ENCODE measurements at places on chromosomes 2 and 18.

DNA sequence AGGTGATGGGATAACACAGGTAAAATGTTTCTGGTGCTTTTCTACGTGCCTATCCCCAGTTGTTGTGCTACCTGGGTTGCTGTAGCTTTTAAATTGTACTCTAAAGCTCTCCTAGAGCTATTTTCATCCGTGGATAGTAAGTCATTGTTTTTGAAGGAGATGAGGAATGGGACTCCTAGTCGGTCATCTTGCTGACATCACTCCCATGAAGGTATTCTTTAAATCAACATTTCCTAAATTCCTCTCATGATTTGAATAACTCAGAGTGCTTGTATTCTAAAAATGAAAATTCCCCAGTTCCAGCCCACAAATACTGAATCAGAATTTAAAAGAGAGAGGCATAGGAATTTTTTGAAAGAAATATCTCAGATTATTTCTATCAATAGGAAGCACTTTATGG is 44.3 kb downstream of the CCDC148 start:
- no peak for DNase-seq

GRCh38 chr2:102233132-102233884 is 46.5 kb downstream of the IL1RL2 start:
- no peak for DNase-seq

- DNase-seq, result no peak
Measured at GRCh38 chr18:24104486-24104885, 34.4 kb upstream of the CABYR start.

DNA sequence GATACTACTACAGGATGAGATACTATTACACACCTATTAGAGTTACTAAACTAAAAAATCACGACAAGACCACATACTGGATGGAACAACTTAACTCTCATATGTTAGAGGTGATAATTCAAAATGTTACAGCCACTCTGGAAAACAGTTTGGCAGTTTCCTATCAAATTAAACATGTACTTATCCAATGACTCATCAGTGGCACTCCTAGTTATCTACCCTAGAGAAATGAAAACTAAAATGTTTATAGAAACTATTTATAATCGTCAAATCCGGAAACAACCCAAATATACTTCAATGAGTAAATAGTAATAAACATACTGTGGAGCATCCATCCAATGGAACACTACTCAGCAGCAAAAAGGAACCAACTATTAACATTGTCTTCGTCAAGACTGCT is 137.0 kb upstream of the RBBP8 start:
- DNase-seq, result no peak

DNA sequence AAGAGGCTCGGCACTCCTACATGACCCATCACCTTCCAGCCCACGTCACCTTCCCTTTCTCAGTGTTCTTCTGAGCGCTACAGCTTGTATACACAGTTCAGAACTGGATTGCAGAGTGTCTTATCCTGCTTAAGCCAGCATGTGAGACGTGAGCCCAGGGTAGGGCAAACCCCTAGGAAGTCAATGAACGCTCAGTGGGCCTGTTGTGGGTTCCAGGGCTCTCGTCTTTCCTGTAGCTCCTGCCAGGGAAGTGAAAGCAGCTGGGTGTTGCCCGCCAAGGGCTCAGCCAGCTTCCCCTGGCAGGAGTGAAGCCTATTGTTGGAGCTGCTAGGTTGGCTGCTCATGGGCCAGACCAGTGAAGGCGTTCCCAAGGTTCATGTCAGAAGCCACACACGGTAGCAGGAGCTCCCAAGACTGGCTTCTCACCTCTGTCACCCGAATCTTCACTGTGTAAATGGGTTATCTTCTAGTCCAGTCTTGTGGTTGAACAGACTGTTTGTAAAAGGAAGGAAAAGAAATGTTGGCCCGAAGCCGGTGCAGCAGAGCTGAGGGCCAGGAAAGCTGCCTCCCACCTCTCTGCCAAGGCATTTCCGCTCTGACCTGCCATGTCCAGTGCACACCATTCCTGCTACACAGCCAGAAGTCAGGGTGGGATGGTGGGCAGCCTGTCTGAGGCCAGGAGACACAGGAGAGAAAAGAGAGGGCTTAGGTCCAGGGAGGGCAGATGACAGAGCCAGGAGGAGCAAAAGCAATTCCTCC is 69.6 kb upstream of the RMDN2 start:
- DNase-seq, result no peak

DNA sequence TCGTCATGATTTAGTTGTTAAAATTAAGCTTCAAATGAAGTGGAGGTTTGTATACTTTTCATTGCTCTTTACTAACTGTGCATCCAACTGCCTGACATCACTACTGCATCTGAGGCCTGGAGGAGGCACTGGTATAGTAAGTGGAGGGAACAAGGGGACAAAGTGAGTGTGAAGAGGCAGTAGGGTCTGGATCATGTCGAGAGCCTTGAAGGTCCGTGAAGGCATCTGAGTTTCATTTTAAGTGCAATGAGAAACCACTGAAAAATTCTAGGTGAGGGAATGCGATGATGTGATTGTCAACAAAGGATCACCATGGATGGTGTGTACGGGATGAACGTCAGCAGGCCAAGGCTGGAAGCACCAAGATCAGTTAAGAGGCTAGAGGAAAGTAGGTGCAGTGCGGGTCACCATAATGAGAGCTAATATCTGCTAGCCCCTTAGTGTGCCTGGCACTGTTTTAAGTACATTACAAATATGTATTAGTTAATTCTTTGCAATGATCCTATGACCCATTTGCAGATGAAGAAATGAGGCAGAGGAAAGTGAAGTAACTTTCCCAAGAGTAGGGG is 96.1 kb downstream of the CABYR start:
- no peak for DNase-seq

DNA sequence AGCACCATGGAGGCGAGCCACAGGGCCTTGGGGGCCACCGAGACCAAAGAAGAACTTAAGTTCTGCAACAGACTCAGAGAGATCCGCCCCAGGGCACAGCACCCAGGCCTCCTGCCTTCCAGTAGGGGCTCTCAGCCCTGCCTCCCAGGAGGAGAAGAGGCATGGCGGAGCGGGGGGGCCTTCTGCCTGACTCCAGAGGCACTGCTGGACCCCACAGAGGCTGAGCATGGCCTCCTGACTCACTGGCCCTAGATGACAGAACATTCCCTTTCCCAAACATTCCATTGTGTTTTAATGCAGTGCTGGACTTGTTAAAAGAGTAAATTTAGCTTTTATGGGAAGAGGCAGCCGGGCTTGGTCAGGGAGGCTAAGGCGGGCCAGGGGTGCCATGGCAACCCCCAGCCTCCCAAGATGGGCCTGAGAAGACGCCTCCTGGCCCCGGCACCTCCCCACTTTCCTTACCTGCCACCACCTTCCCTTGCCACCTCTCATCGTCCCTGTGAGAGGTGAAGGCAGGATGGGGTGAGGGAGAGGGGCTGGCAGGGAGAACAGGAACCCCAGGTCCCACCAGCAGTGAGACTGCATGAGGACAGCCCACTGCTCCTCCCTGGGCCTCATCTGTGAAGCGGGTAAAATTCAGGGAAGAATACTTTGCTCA is 65.4 kb downstream of the SMAD7 start:
- DNase-seq, result no peak

GRCh38 chr18:76426737-76427305 is 68.2 kb downstream of the ZNF516 start:
- no peak for DNase-seq

GRCh38 chr2:61926531-61927477 is 21.3 kb downstream of the COMMD1 start:
- DNase-seq, result no peak

GRCh38 chr2:12918835-12919445 is 202.2 kb downstream of the TRIB2 start:
- no peak for DNase-seq

DNA sequence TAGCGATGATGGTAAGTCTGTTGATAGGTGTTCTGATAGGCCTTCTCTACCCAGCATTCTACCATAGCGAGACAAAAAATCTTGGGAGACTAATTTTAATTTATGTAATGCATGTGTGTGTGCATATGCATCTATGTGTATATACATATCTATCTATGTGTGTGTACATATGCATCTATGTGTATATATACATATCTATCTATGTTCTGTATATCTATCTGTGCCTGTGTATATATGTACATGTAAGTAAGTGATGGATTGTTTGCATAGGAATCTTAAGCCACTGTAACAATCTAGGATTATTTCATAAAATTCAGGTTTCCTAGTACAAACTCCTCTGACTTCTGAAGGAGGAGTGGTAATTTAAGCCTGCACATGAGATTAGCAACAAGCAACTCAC is 197.2 kb upstream of the PXDN start:
- no peak for DNase-seq

DNA sequence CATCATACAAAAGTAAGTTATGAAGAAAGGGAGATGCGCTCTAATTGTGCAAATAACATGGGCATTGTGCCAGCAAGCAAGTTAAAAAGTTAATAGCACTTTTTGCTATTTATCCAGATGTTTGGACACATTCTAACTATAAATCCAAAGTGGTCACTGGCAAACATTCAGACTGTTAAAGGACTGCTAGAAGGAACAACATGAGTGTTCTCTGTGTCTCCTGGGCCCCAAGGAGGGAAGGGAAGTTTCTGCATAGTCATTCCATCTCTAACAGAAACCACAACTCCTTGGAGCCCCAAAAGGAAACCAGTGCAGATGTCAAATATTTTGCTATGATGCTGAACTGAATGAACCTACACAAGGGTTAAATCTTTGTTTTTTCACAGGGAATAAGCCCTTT is 213.3 kb upstream of the HNRNPA3 start:
- no peak for DNase-seq

DNA sequence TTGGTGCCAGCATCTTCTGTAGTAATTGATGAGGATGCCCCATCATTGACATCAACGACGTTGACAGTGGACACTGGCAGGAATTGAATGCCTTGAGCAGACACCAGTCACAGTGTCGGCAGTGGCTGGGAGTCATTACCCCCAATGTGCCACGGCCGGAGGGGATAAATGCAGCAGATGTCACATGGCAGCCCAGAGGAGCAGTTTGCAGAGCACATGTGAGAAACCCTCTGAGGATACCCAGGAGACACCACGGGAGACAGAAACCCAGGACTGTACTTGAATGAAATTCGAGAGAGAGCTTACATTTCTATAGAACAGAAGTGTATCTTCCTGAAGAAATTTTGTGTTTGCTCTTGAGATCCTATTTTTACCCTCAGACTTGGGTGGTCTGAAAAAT is 409.1 kb upstream of the TNP1 start:
- DNase-seq, result no peak

DNA sequence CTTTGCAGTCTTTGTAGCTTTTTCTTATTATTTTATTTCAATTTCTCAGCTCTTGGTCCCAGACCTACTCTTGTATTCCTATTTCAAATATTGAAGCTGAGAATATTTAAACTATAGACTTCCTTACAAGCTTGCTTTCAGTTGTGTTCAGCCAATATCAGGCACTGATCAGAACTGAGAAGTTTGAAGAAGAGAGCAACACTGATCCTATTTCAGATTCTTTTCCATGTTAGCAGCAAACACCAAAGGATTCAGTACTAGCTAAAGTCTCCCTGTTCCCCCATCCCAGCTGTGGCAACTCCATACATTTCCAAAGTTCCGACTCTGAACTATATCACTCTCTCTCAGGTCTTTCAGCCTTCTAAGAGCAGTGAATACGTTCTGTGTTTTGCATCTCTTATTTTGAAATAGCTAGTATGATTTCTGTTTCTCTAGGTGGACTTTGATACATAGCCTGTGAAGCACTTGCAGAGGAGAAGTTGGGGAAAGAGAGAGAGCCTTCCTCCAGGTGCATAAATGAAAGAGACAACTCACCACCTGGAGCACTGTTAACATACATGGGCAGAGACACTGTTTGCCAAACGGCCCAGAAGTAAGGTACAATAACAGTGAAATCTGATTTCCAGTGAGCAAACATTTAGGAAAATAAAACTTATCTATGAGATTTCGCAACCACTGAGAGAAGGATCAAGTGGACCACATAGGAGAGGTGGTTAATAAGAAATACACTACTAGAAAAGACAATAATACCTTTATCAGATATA is 135.0 kb upstream of the ZNF804A start:
- no peak for DNase-seq

DNA sequence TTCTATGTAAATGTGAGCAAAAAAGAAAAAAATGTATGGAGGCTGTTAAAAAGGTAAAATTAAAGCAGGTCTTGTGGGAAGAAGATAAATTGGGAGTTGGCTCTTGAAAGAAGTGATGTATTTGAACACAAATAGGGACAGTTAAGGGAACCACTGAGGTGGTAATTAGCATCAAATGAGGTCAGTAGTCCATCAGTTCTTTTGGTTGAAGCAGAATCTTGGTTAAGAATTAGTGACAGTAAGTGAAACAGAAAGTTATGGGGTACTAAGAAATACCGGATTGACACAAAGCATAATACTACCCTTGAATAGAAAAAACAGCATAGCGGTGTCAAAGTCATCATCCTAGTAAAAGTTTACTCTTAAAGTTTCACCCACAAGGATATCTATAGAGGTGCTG is 352.6 kb upstream of the VRK2 start:
- DNase-seq, result no peak

GRCh38 chr2:98795891-98796676 is 65.2 kb upstream of the MGAT4A start:
- DNase-seq, result no peak

DNA sequence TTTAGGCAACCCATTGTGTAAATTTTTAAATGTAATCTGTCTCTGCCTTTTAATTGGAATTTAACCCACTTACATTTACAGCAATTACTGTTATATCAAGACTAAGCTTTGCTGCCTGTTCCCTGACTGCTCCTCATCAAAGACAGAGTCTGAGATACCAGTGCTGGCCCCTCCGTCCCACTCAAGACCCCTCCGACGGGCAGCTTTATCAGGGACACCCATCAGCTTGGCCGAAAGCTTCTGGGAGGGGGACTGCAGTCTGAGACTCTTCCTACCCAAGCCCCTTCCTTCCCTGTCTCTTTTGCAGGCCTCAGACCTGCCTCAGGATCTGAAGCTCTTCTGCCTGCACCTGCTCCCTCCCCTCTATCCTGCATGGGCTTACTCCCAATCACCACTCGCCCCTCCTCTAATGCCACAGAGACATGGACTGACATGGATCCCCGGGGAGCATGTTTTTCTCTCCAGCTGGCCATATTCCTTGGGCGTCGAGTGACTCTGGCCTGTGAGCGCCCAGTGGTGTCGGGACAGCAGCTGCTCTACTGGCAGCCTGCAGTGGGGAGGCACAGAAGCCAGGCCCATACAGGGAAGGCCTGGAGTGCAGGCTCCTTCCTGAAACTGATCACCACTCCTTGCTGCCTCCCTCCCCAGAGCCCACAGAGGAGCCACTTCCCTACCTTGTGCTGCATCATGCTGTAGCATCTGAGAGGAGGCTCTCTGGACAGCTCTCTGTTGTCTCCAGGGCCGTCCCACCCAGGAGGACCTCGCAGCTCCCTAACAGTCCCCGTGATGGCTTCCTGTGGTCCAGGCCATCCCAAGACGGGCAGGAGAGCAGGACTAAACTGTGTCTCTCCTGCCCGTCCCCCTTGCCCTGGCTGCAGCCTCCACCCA is 3.7 kb upstream of the KIF1A start:
- DNase-seq, result no peak

DNA sequence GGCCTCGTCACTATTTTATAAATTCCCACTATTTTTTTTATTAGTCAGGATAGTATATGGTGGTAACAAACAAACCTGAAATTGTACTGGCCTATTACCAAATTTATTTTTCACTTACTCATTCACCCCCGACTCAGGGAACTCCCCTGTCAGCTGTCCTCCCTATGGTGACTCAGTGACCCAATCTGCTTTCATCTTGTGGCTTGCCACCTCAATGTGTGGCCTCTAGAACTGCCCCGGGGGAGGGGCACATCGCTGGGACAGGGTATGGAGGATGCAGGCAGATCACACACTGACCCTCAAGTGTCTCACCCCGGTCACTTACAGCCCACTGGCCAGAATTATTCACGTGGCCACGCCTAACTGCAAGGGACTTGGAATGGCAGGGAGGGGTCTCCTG is 71.6 kb downstream of the ACTR2 start:
- no peak for DNase-seq
